NCI-H2029 (cell line): ENCODE measurements at places on chromosomes 3 and 15.

DNA sequence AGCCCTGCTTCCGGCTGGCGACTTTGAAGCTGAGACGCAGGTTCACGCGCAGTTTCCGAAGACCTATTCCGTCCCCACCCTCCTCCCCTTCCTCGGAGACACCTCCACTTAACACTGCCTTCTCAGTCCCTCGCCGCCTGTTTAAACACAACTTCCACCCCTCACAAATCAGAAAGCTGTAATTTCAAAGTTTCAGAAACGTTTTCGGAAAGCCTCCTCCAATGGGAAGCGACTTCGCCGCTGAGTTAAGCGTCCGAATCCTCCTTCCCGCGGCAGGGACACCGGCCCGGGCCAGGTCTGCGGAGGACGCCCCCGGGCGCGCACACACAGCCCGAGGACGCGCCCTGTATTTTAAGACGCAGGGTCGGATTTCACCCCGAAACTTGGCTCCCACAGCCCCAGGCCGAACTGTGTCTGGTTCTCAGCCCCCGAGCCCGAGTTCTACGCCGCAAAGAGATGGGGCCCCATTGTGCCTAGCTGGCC lies 559 bp upstream of the LRRN1 start:
- no peak for DNase-seq

DNA sequence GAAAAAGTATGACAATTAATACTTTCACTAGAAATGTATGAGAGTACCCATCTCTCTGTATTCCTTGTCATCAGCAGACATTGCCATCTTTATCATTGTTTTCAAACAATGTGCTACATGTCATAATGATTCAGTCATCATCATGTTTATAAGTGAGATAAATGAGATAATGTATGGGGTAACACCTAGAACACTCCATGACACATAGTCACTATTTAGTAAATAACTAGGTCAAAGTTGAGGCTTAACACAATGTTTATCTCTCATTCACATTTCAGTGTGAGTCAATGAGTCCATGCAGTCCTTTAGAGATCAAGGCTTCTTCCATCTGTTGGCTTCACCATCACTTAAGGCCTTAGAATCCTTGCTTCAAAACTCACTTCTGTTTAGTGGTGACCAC lies 70.0 kb downstream of the NLGN1 start:
- DNase-seq, result no peak

GRCh38 chr15:75920079-75920478 lies 16.4 kb downstream of the FBXO22 start:
- DNase-seq, result no peak

DNA sequence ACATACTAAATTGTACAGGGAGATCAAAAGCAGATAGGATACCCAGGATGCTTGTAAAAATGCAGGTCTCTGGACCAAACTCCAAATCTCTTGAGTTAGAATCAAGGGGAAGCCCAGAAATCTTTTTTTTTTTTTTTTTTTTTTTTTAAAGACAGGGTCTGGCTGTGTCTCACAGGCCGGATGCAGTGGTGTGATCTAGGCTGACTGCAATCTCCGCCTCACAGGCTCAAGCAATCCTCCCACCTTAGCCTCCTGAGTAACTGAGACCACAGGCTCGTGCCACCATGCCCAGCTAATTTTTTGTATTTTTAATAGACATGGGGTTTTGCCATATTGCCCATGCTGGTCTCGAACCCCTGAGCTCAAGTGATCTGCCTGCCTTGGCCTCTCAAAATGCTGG lies 373.5 kb downstream of the SHQ1 start:
- no peak for DNase-seq

- DNase-seq, result no peak
These were observed 145.8 kb upstream of the THRB start for GRCh38 chr3:24640330-24640877.

DNA sequence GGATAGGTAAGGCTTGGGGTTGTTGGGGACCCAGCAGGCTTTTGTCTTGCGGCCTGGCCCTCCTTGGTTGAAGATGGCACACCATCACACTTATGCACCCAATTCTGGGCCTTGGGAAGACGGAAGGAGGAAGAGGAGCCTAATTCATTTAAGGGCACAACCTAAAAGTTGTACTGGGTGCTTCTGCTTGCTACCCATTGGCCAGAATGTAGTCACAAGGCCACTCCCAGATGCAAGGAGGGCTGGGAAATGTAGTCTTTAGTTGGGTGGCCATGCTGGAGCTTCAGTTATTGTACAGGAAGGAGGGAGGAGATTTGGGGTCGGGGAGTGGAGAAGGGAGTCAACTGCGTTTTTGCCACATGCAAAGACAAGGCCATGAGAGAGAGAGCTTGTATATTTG lies 109.2 kb downstream of the TMEM266 start:
- DNase-seq, result no peak

DNA sequence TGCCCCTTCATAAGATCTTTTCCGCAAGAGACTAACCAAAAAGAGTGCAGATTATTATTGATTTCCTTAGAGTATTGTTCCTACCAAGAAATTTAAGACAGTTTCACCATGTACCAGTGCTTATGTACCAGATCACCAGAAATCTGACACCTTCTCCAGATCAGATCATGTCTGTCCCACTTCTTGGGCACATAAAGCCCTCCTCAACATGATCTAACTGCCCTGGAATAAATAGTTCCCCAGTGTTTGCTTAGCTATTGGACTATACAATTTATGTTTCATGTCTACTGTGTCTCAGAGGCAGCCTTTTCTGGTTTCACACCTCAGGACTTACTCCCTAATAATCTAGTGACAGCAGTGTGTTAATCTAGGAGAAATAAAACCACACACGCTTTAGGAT lies 46.8 kb downstream of the NME9 start:
- DNase-seq, result no peak

GRCh38 chr3:32959371-32959770 lies 7.9 kb downstream of the CCR4 start:
- no peak for DNase-seq

- no peak for DNase-seq
These were observed 14.7 kb downstream of the ST3GAL6 start for GRCh38 chr3:98777801-98778220.

GRCh38 chr15:30865257-30865656 lies 38.5 kb upstream of the FAN1 start:
- DNase-seq, result no peak

GRCh38 chr3:106339551-106339950 lies 470.7 kb upstream of the CBLB start:
- DNase-seq, result no peak
